Stimulated activated CD4-positive, alpha-beta T cell treated with anti-CD3 and anti-CD28 coated beads, Interleukin-1b, Interleukin-23, amount 100 ng/mL, for 1 hour (primary cell): ENCODE measurements at places on chromosomes 2 and 18.

GRCh38 chr2:38116762-38117161, 40.8 kb upstream of the CYP1B1 start:
- no peak for DNase-seq

GRCh38 chr18:49161627-49162026, 210.9 kb upstream of the SMAD7 start:
- no peak for DNase-seq

- no peak for DNase-seq
Measured at GRCh38 chr2:63735263-63735662, 106.4 kb upstream of the UGP2 start.

DNA sequence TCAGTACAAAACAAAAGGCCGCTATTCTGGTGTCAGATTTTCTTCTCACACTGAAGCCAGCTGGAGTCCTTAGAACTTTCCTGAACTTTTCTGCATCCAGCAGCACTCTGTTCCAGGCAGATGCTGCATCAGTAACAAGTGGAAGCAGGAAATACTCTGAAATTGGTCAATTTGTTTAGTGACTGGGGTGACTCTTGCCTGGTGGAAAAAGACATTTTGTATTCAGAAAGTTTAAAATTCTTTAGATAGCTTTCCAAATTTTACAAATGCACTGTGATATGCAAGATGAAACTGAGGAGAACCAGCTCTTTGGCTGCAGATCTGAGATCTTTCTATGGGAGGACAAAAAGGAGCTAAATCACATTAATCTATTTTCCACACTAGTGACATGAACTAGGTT, 385.7 kb downstream of the NRXN1 start:
- DNase-seq, result no peak

DNA sequence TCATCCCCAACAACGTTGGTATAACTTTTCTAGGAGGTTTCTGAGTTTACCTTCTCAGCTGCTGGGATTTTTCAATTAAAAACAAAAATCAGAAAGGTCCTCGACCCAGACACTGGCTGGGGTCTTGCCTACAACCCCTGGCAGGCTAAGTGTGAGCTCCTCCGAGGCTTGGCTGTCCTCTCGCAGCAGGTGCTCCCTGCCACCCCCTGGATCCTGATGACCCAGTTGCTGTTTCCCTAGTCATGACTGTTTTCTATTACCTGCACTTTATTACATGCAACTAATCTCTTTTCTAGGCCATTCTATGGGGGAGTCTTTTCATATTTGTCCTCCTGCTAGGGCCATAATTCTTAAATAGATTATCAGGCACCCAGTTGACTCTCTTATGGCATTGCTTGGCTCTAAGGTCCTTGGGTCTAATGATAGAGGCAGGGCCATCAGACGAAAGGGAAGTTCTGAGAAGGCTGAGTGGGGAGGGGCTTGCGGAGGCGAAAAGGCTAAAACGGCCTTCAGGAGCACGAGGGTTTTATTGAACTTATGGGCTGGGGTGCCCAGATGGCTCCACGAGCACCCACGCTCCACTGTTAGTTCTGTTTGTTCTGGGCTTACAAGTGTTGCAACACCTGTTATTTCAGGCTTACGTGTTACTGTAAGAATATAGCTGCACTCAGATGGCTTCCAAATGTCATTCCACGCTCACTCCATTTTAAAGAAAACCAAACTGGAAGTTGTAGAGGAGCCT, 166.0 kb downstream of the NCK2 start:
- no peak for DNase-seq

DNA sequence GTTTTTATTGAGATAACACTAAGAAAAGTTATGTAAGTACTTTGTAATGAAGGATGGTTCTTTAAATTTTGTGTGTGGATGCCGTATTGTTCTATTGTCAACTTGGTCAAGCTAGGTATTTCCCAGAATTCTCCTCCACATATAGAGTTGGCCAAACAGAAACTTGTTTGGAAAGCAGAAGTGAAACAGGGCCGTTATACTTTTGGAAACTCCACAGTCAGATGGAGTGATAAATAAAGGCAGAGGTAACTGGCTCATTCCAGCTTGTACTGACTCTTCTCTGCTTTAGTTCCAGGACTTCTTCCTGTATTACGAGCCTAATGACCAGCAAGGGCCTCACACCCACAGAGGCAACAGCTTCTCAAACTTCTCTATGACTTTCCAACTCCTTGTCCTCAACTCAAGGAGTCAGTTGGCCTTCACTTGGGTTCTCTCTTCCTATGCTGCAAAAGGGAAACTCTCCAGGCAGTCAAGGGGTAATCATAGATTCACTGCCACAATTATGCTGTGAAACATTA, 16.4 kb upstream of the STARD7 start:
- no peak for DNase-seq

- no peak for DNase-seq
Measured at GRCh38 chr2:24793761-24794435, 673 bp downstream of the CENPO start.

- DNase-seq, result no peak
Measured at GRCh38 chr2:32289165-32289999, 11.7 kb downstream of the YIPF4 start.

GRCh38 chr2:219126555-219126954, 34.1 kb downstream of the NHEJ1 start:
- no peak for DNase-seq

GRCh38 chr2:40646642-40647041, 194.8 kb upstream of the SLC8A1 start:
- no peak for DNase-seq

DNA sequence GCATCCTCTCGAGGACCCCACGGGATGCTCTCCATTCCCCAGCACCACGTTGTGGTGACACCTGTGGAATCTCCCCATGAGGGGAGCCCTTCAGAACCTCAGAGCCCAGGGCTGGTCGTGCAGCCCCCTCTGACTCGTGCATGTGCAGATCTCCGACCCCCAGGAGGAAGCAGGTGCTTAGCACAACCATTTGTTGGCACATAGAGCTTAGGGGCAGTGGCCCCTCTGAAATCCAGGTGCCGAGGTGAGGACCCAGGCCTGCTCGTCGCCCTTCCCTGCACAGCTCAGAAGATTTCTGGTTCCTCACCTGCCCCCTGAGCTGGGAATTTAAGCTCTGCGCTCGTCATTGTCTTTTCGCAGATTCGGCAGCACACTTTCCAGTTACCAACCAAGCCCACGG, 1.3 kb upstream of the OTOS start:
- DNase-seq, result no peak

DNA sequence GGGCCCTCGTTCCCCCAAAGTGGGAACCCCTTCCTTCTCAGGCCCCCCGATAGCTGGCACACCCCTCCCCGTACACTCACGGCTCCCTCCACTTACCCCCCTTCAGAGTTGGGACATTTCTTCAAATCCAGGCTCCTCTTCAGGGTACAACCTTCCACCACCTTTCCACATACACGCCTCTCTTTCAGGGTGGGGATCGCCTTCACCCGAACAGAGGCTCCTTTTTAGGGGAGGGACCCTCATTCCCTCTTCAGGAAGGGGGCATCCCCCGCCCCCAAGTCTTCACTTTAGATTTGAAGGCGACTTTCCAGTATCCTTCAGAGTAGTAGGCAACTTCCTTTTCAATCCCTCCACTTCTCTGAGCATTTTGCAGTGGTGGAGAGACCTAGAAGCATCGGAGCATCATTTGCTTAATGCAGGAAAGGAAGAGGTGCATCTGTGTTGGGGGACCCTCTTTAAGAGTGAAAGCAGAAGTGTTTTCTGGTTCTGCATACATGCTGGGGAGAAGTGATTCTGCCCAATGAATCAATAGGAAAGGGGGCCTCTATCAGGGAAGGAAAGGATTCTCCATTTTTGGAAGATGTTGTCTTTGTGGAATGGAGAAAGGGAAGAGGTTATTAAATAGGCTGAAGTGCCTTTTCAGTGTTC, 845 bp downstream of the EML4 start:
- DNase-seq, result no peak

- no peak for DNase-seq
Measured at GRCh38 chr2:176151442-176152287, at the start of gene HOXD4. HOXD4 (plus strand) TSS chr2:176151550; CDS start chr2:176151634, 84 bp downstream.

- DNase-seq, result no peak
Measured at GRCh38 chr2:45892425-45892745, 240.9 kb downstream of the PRKCE start.

- DNase-seq, result no peak
Measured at GRCh38 chr2:46814160-46814961, 101.2 kb downstream of the MCFD2 start.

- no peak for DNase-seq
Measured at GRCh38 chr2:217712431-217712830, 290.4 kb downstream of the TNS1 start.

GRCh38 chr2:173435574-173435973, 80.9 kb downstream of the CDCA7 start:
- no peak for DNase-seq

DNA sequence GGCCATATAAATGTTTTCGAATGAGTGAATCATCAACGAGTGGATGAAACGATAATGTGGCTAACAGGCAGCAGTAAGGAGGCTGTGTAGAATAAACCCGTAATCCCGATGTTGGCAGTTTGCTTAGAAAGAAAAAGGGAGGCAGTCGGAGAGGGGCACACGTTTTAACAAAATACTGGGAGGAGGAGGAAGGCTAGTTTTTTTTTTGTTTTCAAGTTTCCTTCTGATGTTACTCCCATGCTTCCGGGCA, 476 bp upstream of the MSH2 start:
- no peak for DNase-seq

- no peak for DNase-seq
Measured at GRCh38 chr2:84477886-84478285, 18.8 kb upstream of the SUCLG1 start.

- no peak for DNase-seq
Measured at GRCh38 chr2:193963472-193964119, 1693.4 kb upstream of the SLC39A10 start.

- no peak for DNase-seq
Measured at GRCh38 chr2:173963323-173963816, 1.8 kb downstream of the SP3 start.

DNA sequence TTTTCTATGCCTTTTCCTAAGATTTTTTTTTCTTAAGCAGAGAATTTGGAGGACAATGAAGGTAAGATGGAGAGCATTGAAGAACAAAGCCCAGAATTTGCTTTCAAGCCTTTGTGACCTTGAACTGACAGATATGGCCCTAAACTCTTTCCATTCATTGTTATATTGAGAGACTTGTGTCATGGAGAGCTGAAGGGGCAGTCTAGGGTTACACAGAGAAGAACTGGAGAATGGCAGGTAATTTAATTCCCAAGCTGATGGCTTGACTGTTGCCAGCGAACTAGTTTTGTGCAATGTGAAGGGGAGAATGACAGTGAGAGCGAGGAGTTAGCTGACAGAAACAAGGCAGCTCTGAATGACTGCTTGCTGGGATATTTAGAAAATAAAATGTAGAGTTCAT, 1344.2 kb downstream of the LRP1B start:
- no peak for DNase-seq

- DNase-seq, result no peak
Measured at GRCh38 chr2:159065313-159065712, 96.9 kb downstream of the TANC1 start.

- no peak for DNase-seq
Measured at GRCh38 chr18:57814555-57814954, 11.4 kb upstream of the ATP8B1 start.

GRCh38 chr18:13245481-13246000, 27.0 kb downstream of the LDLRAD4 start:
- DNase-seq, result no peak

DNA sequence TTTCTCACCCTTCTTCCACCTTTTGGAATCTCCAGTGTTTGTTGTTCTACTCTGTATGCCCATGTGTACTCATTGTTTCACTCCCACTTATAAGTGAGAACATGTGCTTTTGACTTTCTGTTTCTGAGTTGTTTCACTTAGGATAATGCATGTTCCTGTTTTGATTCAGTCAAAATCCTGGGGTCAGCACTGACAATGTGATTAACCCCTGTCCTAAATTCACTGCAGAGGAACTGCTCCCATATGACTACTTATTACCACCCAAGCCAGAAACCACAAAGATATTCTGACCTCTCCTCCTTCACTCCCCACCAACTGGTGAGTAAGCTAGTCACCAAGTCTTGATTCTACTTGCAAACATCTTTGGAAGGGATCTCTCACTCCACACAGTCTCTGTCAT, 251.4 kb upstream of the TCF4 start:
- DNase-seq, result no peak

- DNase-seq, result no peak
Measured at GRCh38 chr2:169221745-169222369, 140.5 kb downstream of the LRP2 start.

DNA sequence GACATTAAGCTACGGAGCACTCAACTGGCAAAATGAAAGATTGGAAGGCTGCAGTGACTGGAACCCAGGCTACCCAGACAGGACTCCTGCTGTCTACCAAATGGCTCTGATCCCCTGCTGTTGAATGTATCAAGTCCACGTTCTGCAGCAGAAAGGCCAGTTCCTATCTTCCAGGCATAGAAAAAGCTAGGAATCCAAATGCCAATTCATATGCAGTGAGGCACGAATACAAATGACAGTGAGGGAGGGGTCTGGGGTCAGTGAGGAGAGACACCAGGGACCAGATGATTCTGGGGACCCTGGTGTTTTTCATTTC, 5.3 kb downstream of the NRP2 start:
- DNase-seq, result no peak

DNA sequence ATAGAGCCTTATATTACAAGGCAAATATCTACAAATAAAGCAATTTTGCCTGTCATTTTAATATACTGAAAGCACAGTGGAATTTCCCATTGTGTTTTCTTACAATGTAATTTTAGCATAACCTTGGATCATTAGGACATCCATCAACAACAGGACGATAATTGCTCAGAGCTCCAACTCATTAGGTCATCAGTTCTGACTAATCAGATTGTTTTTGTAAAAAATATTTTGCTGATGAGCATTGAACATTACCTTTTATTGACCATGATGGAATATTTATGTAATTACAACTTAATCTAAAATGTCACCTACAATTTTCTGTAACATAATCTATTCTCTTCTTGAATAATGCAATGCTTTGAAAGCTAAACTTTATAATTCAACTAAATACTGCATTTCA, 215.3 kb upstream of the DSEL start:
- no peak for DNase-seq

GRCh38 chr18:6441200-6441599, 26.5 kb upstream of the L3MBTL4 start:
- no peak for DNase-seq

- no peak for DNase-seq
Measured at GRCh38 chr18:27198036-27198435, 12.9 kb upstream of the CHST9 start.

DNA sequence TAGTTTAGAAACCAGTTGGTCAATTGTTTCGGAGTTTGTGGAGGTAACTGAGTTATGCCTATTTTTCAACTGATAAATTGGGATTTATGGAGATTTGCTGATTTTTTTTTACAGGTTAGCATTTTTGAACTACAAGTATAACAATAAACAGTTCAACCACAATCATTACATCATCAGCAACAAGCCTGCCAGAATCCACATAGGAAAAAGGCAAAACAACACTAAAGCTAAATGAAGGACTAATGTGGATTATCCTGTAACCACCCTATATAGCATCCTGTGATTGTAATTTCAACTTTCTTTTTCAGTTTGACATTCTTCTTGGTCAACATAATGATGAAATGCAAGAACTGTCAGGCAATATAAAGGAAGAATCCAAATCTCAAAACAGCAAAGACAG, 76.5 kb downstream of the CCDC102B start:
- no peak for DNase-seq
